ENCODE measurements at places on chromosomes 5 and 9.
A peak's percentile ranks its signal among the peaks of the same experiment; 100 is the strongest.

GRCh38 chr9:106481013-106481609, 381.9 kb upstream of the ZNF462 start:
- DNase-seq = no peak

- no peak for DNase-seq
Observed at GRCh38 chr9:6506571-6506970, 93.6 kb downstream of the UHRF2 start.

- DNase-seq = no peak
Observed at GRCh38 chr5:90015584-90016018, 394.0 kb downstream of the CETN3 start.

- DNase-seq = no peak
Observed at GRCh38 chr9:98660541-98660940, 48.2 kb downstream of the GABBR2 start.

- no peak for DNase-seq
Observed at GRCh38 chr9:118023644-118024043, 319.4 kb downstream of the TLR4 start.

DNA sequence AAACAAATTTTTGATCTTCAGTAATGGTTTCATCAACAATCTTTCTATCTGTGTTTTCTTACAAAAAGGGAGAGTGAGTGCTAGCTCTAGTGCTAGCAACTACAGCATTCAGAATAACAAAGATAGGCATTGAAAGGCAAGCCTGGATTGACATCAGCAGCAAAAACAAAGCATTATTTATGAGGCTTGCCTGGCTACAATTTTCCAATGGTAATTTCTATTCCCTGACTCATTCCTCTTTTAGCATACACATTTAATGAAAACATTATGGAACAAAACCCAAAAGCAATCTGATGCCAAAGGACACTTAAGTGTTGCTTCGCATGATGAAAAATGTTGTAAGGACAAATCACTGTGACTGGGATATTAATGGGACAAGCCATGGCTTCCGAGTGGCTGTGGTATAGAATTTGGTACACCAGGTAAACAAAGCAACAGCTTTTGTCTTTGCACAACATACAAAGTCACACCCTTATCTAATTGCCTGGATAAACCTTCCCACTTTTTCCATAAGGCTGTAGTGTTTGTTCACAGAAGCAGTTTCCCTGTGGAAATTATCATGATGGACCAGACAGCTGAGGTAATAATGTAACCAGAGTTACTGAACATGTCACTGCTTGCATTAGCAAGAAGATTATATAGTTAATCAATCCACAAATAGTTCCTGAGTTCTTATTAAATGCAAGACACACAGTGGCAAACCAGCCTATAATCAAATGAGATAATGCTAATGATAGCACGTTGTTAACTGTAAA, 179.8 kb upstream of the EDIL3 start:
- no peak for DNase-seq

DNA sequence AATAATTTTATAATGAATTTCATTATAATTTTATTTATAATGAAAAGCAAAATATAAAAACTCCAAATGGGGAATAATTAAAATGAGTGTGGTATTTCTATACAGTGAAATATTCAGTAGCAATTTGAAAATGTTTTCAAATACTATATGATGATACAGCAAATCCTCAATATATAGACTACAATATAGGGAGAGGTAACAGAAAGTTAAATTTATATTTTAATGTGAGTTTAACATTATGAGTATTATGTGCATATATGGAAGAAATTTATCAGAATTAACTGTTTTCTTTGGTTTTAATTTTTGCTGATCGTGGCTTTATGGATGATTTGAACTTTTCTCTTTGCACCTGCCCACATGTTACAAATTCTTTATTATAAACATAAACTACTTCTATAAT, 500.9 kb upstream of the ARRDC3 start:
- no peak for DNase-seq

GRCh38 chr5:135223404-135223803, 175.6 kb downstream of the MACROH2A1 start:
- no peak for DNase-seq

- DNase-seq = no peak
Observed at GRCh38 chr5:41527201-41527779, 16.9 kb upstream of the PLCXD3 start.

DNA sequence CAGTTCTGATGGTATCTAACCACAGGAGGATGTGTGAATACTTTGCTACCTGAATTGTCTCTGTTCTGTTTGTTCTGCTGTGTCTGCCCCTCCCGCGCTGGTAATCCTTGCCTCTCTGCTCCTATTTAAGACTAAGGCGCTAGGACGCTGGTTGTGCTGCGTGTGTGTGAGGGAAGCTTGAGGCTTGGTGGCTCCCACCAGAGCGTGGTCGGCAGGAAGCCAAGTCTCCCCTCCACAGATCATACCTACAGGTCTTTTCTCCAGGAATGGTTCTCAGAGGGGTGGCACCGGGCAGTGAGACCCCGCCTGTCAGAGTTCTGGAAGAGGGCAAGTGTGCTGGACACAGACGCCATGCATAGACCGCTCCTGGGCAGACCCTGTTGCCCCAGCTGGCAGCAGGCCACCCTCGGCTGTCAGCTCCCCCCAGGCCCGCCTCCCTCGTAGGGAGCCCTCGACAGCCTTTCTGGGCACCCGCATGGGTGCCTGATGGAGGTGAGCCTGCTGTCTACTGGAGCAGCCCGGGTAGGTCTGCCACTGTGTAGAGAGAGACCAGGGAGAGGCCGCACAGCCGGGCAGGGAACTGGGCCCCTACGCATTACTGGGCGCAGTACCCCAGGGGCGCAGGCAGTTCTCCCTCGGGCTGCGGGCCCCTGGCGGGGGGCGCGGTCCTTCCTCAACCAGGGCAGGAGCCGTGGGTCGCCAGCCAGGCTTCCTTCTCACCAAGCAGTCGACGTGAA, 53.4 kb upstream of the ROR2 start:
- no peak for DNase-seq

GRCh38 chr5:133944263-133945185, 23.9 kb downstream of the C5orf15 start:
- DNase-seq = peak; percentile 83

DNA sequence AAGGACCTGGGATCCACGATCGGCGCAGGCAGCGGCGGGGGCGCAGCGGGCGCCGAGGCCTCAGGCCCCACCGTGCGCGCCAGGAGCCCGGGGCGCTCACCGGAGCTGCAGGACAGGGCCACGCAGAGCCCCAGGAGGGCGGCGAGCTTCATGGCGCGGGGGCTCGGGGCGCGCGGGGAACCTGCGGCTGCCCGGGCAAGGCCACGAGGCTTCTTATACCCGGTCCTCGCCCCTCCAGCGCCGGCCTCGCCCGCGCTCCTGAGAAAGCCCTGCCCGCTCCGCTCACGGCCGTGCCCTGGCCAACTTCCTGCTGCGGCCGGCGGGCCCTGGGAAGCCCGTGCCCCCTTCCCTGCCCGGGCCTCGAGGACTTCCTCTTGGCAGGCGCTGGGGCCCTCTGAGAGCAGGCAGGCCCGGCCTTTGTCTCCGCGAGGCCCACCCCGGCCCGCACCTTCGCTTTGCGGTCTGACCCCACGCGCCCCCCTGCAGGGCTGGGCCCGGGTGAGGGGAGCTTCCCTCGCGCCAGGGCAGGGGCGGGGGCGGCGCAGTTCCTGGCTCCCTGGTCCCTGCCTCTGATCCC, at the start of gene SCGB3A1:
Gene SCGB3A1, minus strand, starts transcription at position 189 of the 577 bp plus-strand sequence. Its CDS starts 37 bp downstream, at position 152.
- no peak for DNase-seq

DNA sequence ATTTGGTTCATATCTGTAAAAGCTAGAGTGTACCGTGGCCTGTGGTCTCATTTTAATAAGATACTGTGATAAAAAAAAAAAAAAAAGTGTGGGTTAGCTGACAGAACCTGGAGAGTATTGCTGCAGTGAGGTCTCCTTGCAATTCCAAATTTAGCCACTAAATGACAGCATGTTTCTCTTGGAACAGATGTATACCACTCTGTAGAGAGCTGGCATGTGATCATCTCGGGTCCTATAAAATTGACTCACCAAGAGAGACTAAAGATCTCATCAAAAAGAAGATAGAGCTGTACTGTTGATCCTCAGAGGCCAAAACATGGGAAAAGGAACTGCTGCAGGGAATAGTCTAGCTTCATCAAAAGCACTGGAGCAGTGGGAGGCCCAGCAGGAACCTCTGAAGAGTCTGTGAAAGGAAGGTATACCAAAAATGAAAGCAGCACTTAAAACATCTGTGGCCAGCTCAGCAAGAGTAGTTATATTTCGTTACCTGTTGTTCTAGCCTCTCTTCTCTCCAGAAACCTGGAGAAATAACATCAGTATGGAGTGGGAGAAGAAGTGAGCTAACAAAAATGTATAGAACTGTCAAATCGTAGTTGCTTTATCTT, 826.8 kb downstream of the EFNA5 start:
- peak; percentile 24 for DNase-seq

- no peak for DNase-seq
Observed at GRCh38 chr9:109423877-109424276, 74.2 kb downstream of the PTPN3 start.

- DNase-seq = no peak
Observed at GRCh38 chr9:95197692-95198271, 119.7 kb downstream of the FANCC start.

DNA sequence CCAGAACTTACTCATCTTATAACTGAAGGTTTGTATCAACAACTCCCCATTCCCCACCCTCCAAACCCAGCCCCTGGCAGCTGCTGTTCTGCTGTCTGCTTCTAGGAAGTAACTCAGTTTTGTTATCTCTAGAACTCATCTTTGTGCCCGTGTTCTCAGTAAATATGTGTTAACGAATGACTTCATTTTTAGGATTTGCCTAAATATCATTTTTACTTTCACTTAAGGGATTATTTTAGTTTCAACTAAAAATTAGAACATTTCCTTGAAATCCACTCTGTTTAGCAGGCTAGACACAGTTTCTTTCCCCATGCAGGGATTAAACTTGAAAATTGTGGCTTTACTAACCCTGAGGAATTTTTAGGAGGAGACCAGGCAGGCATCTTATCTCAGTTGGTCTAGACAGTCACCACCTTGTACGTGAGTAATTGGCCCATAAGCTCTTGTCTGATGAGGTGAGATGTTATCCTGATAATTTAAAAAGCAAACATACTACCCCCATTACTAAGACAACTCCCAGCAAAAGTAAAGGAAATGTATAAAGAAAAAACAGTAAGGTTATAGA, 68.2 kb upstream of the TNFAIP8 start:
- DNase-seq = no peak

DNA sequence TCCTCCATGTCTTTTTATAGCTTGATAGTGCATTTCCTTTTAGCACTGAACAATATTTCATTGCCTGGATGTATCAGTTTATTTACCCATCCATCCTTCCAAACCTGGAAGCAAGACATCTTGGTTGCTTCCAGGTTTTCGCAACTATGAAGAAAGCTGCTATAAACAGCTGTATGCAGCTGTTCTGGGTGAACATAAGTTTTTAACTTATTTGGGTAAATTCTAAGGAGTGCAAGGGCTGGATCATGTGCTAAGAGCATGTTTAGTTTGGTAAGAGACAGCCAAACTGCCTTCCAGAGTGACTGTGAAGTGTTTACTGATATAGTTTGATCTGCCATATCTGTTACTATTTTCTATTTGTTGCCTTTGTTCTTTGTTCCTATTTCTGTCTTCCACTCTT, 58.5 kb downstream of the CSF2 start:
- DNase-seq = no peak

- DNase-seq = no peak
Observed at GRCh38 chr9:21233258-21233657, 5.2 kb upstream of the IFNA17 start.

GRCh38 chr9:137295238-137295811, 6.7 kb downstream of the NRARP start:
- DNase-seq = peak; percentile 61

DNA sequence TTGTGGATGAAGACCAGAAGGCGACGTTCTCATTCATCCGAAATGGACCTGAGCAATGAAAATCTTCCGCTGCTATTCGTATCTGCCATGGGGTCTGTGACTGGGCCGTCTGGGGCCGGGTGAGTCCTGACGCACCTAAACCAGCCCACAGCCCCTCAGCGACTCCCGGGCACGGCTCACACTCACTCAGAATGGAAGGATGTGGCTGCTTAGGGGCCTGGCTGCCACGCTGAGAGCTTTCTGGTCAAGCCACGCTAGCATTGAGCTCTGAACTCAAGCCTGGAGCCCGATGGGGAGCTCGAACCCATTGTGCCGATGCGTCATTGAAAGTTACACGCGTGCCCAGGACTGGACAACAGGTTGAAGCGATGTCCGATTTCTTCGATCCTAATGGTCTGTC, 97.8 kb downstream of the MRPL36 start:
- DNase-seq = no peak

DNA sequence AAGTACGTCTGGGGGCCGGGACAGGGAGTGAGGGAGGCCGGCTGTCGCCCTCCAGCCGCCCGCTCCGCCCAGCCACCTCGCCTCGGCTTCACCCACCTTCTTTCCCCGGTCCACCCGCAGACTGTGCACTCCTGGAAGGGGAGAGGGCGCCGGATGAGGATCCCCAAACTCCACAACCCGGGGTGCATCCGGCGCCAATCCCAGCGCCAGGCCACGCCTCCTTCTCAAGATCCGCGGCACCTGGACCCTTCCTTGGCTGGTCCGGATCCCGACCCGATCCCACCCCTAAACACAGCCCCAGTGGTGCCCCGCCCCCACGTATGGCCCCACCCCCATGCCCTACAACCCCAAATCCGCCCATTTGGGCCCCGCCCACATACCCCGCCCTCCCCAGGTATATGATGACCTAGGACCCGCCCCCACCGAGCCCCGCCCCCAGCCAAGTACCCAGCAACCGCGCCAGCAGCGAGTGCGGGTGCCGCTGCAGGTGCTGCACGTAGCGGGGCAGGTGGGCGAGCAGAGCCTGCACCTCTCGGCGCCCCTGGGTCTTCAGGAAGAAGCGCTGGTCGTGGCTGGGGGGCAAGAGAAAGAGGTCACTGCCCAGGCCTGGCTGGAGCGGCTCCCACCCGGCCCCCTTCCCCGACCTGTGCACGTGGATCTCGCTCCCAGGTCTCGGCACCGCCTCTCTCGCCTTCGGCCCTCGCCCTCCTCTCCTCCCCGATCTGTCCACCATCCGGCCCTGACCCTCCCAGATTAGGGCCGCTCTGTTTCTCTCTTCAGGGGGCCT, 3.2 kb downstream of the PIP5KL1 start:
- peak; percentile 72 for DNase-seq

DNA sequence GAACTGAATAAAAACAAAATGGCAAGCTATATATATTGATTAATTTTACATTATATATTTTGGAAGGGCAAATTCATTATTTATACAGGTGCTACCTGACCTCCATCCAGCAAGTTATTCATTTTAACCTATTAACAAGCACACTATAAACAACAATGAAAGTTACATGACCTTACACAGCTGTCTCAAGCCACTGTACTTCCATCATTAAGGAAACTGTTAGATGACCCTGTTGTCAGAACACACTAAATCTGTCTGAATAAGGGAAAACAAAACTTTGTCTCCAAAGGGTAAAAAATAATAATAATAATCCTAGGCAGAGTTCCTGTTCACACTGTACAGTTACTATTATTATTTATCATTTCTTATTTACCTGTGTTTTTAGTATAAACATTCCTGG, 44.0 kb downstream of the NFIB start:
- DNase-seq = no peak

- no peak for DNase-seq
Observed at GRCh38 chr5:110306650-110307049, 419.8 kb downstream of the TMEM232 start.

GRCh38 chr9:7150153-7150890, 392.5 kb downstream of the KDM4C start:
- DNase-seq = no peak

- DNase-seq = peak; percentile 19
Observed at GRCh38 chr5:140565024-140565779, 574 bp downstream of the SLC35A4 start.

GRCh38 chr9:73199886-73200285, 48.2 kb downstream of the ANXA1 start:
- DNase-seq = no peak

GRCh38 chr5:10828241-10828640, 67.2 kb upstream of the DAP start:
- DNase-seq = no peak

All from OCI-LY7 (cell line).